ELR (cell line): ENCODE measurements at places on chromosomes 13 and 19.

DNA sequence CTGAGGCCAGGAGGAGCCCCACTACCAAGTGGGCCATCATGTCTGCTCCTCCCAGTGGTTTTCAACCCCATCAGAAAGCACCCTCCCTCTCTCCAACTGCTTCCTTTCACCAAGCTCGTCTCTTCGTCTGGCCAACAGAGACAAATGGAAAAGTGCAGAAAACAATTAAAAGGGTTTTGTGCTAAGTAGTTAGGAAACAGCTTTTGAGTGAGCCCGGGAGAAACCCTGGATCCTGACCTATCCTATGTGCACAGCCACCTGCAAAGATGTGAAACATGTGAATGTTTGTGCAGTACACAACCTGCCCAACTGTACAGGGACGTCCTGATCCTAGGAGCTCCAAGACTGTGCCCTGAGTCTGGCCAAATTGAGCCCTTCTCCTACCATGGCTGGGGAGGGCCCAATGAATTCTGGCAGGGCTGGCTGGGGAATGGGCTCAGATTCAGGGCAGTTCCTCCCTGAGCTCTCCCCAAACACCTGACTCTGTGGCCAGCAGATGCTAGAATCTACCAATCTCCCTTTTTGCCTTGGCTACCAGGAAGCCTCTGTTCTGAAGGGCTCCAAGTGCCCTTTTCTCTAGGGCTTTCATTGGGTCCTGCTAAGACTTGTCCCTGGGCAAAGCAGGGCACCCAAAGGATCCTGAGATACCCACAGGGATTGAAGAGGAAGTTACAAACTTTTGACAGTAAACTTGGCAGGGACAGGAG, 7.9 kb downstream of the TLE5 start:
- no peak for DNase-seq

DNA sequence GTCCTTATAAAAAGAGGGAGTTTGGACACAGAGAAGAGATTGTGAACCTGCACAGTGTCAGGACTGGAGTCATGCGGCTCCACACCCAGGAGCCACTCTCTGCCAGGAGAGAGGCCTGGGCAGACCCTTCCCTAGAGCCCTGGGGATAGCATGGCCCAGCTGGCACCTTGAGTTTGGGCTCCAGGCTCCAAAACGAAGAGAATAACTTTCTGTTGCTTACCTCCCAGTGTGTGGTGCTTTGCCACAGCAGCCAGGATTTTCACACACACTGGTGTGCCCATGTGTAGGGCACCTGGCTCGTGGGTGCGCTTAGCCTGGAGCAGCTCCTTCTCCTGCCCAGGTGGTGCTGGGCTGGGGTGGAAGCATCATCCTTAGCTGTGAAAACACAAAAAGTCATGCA, 344.3 kb downstream of the TEX29 start:
- DNase-seq = no peak

- DNase-seq = no peak
Measured at GRCh38 chr13:110099922-110100321, 207.0 kb downstream of the COL4A1 start.

DNA sequence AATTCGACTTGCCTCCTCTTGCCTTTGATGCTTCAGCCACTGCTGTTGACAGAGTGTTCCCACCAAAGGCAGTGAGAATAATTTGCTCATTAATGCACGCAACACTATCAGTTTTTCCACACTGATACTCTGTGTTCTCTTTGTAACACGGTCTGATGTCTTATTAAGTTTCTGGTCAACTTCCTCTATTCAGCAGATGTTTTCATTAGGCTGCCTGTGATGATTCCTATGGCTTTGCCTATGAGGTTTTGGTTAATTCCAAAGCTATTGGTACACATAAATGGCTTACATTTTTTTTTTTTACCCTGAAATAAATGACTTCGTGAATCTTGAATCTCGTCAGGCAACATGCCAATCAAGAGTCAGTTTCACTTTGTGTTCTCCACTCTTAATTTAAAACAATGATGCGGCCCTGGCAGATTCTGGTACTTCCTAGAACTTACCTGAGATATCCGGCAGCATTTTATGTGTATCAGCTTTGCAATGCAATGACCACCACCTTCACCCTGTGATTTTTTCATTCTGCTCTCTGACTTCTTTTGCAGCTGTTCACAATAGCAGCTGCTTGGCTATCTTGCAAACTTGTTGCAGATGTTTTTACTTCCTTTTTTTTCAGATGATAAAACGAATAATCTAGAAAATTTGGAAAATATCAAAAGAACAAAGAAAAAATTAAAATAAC, 27.5 kb upstream of the KL start:
- DNase-seq = peak; percentile 5

DNA sequence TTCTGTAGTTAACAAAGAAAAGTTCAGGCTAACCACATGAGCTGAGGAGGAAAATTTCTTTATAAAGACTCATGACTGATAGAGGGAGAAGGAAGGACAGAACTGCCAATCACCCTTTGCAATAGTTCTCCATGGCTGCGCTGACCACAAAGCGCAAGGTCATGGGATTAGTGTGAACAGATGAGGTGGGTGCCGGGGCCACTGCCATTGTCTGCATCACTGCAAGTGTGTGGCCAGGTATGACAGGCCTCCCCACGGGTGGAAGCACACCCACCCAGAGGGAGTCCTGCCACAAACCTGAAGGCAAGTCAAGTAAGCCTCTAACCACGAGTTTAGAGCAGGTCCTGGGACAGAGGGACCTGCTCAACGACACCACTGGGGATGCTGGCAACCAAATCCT, 128.1 kb downstream of the TUBA3C start:
- no peak for DNase-seq

GRCh38 chr19:43934055-43934984, 762 bp downstream of the ZNF45 start:
- DNase-seq = peak; percentile 18
